ENCODE measurements at places on chromosomes 6 and 20. TPM values are rescaled to one million over a fixed set of nuclear protein-coding genes. Genes with fewer than 3 reads are reported as not detected.

- peaks cover 61% of the 10 kb centered on the region for H3K4me1 ChIP-seq
- H3K36me3 ChIP-seq, result no peaks in the 10 kb centered on the region
- H3K4me3 ChIP-seq, result peak overlapping the region; percentile 47
These were observed 18.5 kb downstream of the POM121L2 start for GRCh38 chr6:27293436-27294098.

BMP7 gene
- total RNA-seq, result not detected

DNA sequence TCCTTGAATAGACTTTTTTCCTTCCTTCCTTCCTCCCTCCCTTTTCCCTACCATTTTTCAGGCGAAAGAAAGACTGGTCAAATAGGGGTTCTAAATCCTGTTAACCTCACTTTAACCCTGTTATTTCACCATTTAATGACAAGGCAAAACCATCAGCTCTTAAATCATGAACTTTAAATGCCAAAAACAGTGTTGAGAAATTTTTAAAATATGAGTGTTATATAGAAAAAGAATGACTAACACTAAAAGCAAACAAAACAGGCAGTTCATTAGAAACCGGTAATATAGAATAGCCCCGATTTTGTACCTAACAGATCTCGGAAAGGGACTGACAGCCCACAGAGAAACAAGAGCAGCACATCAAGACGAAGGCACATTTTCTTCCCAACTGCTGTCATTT is 57.4 kb upstream of the CEP85L start:
- peak overlapping the region; percentile 99 for H3K27ac ChIP-seq
- H3K27me3 ChIP-seq, result no peaks in the 10 kb centered on the region
- H3K4me3 ChIP-seq, result peak overlapping the region; percentile 78

- H3K4me3 ChIP-seq, result no peak overlapping the region
- no peak for DNase-seq
- no peaks in the 10 kb centered on the region for H3K4me1 ChIP-seq
- no peaks in the 10 kb centered on the region for H3K27me3 ChIP-seq
- peaks cover 8% of the 10 kb centered on the region for H3K36me3 ChIP-seq
These were observed 72.5 kb downstream of the DZANK1 start for GRCh38 chr20:18394363-18394762.

- no peak for DNase-seq
- no peak overlapping the region for H3K27ac ChIP-seq
- H3K27me3 ChIP-seq, result no peaks in the 10 kb centered on the region
- peaks cover 8% of the 10 kb centered on the region for H3K4me1 ChIP-seq
- peaks cover under 1% of the 10 kb centered on the region for H3K36me3 ChIP-seq
- H3K4me3 ChIP-seq, result no peak overlapping the region
These were observed 45.9 kb downstream of the CD164 start for GRCh38 chr6:109336221-109336961.

- H3K36me3 ChIP-seq, result peaks cover 1% of the 10 kb centered on the region
- no peak for DNase-seq
- no peak overlapping the region for H3K4me3 ChIP-seq
- H3K4me1 ChIP-seq, result peaks cover 20% of the 10 kb centered on the region
- H3K27ac ChIP-seq, result no peak overlapping the region
These were observed 504.2 kb upstream of the ID4 start for GRCh38 chr6:19332806-19333460.

CRISP3 gene
- total RNA-seq, result not detected

GRCh38 chr6:12916420-12917136 is 200.0 kb downstream of the PHACTR1 start:
- H3K27ac ChIP-seq, result no peak overlapping the region
- no peak overlapping the region for H3K4me3 ChIP-seq
- no peaks in the 10 kb centered on the region for H3K36me3 ChIP-seq
- no peaks in the 10 kb centered on the region for H3K4me1 ChIP-seq
- no peak for DNase-seq

All from chondrocyte (in vitro differentiated cells).